ENCODE measurements at places on chromosomes 7 and 10.

DNA sequence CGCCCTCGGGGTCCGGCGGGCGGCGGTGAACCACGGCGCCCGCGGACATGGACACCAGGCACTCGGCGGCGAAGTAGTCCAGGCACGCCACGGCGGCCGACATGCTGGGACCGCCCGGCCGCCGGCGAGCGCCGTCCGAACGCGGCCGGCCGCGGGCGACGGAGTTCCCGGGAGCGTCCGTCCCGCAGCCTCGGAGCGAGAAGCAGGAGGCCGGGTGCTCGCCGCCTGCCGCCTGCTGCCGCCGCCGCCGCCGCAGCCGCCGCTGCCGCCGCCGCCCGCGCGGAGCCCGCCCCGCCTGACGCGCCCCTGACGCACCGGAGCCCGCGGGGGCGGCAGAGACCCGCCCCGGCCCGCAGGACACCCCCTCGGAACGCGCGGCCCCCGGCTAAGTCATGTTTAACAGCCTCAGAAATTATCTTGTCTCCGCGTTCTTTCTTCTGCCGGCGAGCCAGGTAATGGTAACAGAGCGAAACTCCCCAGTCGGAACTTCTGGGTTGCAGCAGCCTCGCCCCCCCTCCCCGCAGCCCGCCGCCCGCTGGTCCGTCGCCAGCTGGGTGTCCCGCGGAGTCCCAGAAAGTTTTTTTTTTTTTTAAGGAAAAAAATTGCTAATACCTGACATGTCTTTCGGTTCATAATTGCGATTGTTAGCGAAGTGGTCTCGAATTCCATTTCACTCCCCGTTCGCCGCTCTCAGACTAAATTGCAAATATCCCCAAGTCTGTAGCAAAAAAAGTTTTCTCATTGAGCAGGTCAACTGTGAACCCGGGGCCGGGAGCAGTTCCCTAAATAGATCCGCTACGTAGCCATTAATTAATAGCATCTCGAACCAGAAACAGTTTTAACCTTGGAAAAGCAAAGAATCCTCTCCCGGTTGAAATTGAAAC is at the start of gene KLF14:
Gene KLF14 (minus strand): TSS at position 277 of the 884 bp plus-strand sequence. CDS start 174 bp downstream, at position 103.
- peak; percentile 35 for DNase-seq

- DNase-seq = no peak
These were observed 44.8 kb upstream of the KCNIP2 start for GRCh38 chr10:101888251-101888949.

DNA sequence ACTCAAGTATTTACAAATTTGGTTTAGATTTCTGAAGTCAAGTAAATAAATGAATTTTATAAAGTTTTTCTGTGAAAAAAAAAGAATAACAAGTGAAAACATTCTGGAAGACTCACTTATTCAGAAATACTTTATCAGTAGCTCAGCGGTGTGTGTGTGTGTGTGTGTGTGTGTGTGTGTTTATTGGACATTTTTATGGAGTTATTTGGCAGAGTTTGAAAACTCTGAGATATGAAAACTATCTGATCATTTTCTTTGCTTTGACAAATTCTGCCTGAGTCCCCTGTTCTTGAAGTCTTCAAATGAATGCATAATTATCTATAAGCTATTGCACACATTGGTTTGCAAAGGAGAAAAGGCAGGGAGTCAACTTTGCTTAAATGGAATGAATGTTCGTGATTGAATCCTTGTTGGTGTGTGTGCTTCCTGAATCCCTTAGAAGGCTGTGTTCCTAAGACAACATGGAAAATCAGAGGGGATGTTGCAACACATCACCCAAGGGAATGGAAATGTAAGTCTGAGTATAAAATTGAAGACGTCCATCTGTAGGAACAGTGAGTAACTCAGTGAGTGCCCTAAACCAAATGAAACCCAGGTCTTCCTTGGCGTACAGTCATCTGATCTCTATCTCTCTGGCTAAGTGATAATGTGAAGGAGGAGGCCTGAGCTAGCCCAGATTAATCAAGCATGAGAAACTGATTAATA is 160.9 kb downstream of the REEP3 start:
- no peak for DNase-seq

GRCh38 chr10:33734393-33735155 is 400.1 kb upstream of the NRP1 start:
- DNase-seq = no peak

DNA sequence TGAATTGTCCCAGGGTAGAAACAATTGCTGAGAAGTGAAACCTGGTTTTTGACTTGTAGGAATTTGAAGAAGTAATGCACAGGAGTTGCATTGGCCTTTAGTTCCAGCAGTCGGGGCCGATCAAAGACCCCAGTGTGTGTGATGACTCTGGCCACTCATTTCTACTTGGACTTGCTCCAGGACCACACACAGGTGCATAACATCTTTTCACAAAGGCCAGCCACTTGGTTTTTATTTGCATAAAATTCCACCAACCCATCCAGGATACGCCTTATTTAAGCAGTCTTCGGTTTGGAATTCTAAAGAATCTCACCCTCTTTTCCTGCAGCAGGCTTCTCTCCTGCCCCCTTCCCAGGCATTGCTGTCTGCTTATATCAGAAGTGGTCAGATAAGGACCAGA is 162.0 kb upstream of the HABP2 start:
- no peak for DNase-seq

GRCh38 chr7:43491984-43492383 is 90.9 kb upstream of the STK17A start:
- no peak for DNase-seq

- no peak for DNase-seq
These were observed 4.1 kb upstream of the CTBP2 start for GRCh38 chr10:125164421-125164820.

DNA sequence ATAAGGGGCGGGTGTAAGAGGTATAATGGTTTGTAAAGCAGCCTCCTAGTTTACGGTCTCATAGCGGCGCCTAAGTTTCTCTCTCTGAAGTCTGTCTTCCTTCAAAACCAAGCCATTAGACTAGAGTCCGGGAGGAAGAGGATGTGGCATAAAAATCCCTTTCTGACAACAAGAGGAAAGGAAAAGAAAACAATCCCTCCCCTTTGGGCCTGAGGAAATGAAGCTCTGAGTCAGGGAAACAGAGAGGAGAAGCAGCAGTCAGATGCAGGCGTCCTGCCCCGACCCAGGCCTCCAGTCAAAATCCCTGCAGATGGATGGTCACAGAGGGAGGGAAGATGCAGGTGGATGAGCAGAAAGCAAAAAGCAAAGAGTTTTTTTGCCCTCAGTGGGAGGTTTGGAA is 23.7 kb downstream of the PARP12 start:
- DNase-seq = no peak

GRCh38 chr7:79293655-79294142 is 159.8 kb downstream of the MAGI2 start:
- no peak for DNase-seq

- no peak for DNase-seq
These were observed 30.1 kb upstream of the RBM20 start for GRCh38 chr10:110613996-110614495.

DNA sequence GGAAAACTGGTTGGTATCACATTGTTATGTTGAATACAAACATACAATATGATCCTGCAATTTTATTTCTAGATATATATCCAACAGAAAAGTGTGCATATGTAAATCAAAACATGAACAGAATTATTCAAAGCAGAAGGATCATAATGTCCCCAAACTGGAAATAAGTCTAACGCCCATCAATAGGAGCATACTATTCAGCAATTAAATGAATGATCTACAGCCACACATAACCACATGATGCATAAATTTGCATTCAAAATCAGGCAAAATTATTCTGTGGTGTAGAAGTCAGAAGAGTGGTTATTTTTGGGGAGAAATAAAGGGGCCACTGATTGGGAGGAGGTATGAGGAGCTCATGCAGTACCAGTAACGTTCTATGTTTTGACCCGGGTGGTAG is 28.6 kb downstream of the NPY start:
- DNase-seq = no peak

DNA sequence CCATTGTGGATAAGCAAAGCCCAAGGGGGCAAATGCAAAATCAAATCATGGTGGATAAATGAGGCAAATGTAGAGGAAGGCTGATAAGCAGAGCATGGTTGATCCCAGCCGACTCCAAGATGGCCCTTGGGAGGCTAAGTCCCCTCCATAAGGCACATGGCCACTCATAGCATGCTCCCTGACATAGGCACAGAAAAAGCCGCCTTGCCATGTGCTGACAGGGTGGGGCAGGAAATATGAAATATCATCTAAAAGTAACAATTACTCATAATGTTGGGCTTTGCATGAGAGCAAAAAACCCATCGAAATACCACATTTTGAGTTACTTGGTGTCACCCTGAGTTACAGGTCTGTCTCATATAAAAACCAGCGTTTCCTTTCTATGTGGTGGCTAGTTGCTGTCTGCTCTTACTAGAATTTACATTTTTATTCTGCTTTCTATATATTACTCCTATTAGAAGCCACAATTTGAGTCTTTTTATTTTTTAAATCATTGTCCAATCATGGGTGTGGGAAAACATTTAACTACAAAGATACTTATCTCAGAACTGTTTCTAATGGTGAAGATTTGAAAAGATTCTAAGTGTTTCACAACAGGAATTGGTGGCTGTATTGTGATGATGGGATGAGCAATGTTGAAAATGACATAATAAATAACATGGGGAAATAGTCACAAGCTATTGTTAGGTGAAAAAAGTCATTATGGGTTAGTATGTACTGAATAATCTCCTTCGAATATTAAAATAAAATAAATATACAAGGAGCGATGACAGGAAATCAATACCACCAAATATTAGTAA is 102.7 kb downstream of the CUBN start:
- no peak for DNase-seq

DNA sequence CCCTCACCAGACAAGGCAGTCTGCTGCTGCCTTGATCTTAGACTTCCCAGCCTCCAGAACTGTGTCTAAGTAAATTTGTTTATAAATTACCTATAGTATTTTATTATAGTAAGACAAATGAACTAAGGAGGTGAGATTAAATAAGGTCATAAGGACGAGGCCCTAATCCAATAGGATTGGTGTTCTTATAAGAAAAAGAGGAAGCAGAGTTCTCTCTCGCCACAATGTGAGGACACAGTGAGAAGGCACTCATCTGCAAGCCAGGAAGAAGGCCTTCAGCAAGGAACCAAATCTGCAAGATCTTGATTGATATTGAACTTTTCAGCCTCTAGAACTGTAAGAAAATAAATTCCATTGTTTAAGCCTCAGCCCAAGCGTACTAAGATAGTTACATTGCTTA is 6.1 kb upstream of the ZNF438 start:
- no peak for DNase-seq

- DNase-seq = no peak
These were observed 40.7 kb upstream of the LEP start for GRCh38 chr7:128200376-128200775.

DNA sequence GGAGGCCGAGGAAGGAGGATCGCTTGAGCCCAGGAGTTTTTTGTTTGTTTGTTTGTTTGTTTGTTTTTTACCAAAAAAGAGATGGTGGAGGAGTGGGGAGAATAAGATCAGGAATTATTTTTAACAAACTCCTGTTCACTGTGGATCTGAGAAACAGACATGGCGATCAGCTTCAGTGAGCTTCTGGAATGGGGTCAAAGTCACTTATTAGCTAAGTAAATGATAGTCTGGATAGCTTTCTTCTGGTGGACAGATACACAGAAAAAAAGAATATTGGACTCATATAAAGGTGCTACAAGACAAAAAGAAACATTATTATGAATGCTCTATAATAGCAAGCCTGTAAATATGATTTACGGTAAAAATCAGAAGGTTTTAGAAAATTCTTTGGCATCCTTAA is 85.1 kb downstream of the POU6F2 start:
- no peak for DNase-seq

DNA sequence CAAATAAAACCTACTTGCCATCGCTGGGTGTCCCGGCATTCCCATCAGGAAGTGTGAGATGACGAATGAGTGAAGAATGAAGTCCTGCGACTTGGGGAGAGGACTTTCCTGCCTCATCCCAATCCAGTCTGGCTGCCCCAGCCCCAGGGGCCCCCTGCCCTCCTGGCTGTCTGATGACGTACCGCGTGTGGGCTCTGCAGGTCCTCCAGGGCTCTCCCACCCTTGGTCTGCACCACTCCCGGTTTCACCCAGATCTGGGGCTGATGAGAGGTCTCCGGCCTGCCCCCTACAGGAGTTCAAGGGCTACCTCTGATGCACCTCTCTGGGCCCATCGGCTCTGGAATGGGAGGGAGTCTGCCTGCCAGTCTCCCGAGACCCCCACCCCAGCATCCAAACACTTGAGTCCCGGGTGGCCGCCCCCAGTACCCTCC is 9.8 kb downstream of the ATP6V1F start:
- peak; percentile 34 for DNase-seq

Data from NAMALWA (cell line).